ENCODE measurements at places on chromosomes 6 and 20. TPM values are rescaled to one million over a fixed set of nuclear protein-coding genes. Genes with fewer than 3 reads are reported as not detected.

Gene BPI
- total RNA-seq = 0.25 TPM

Gene SLX4IP
- 5.7 TPM for total RNA-seq

Gene MRPL2
- total RNA-seq = 8.4 TPM

Gene RPS6KA2
- total RNA-seq = 30.2 TPM

Gene WFDC10A
- total RNA-seq = not detected

Gene PLN
- 0.74 TPM for total RNA-seq

Gene SRMS
- total RNA-seq = not detected

Gene TBXT
- total RNA-seq = not detected

Gene CUL7
- 12.8 TPM for total RNA-seq

Gene CGA
- total RNA-seq = not detected

Gene ARMH2
- total RNA-seq = not detected

Gene TCP11
- total RNA-seq = 0.25 TPM

Gene ATP5F1E
- 28.3 TPM for total RNA-seq

Gene RAMACL
- 1.5 TPM for total RNA-seq

Gene CTCFL
- not detected for total RNA-seq

Gene INSM1
- total RNA-seq = 13.3 TPM

Gene FRMD1
- total RNA-seq = not detected

Gene KCNK5
- total RNA-seq = 0.25 TPM

Gene ADIG
- not detected for total RNA-seq

Gene SRSF12
- total RNA-seq = 27.5 TPM

Gene GJA10
- total RNA-seq = not detected

Gene PERP
- 1.7 TPM for total RNA-seq

Gene SULF2
- 36.4 TPM for total RNA-seq

Gene HLA-DQB1
- not detected for total RNA-seq

Gene FAM83C
- total RNA-seq = not detected

Gene MCM3
- 11.8 TPM for total RNA-seq

Gene LMBRD1
- 63.9 TPM for total RNA-seq

Gene BICRAL
- 21.6 TPM for total RNA-seq

Gene BTN1A1
- not detected for total RNA-seq

Gene TAF4
- 8.9 TPM for total RNA-seq

Gene LTB
- total RNA-seq = not detected

Gene LYRM2
- 16.7 TPM for total RNA-seq

Gene MYL9
- total RNA-seq = 0.49 TPM

Gene MCHR2
- 7.9 TPM for total RNA-seq

Gene SLC22A2
- 0.74 TPM for total RNA-seq

Gene COL9A1
- total RNA-seq = 4.7 TPM

Gene OR12D3
- total RNA-seq = not detected

Gene PROKR2
- 9.3 TPM for total RNA-seq

Gene MATN4
- not detected for total RNA-seq

Gene PLCG1
- total RNA-seq = 82.1 TPM

Gene RAET1G
- 0.25 TPM for total RNA-seq

Gene RNF217
- 11.6 TPM for total RNA-seq

Gene MUC21
- total RNA-seq = not detected

Gene DDX43
- total RNA-seq = 0.25 TPM

Gene TEAD3
- total RNA-seq = 0.74 TPM

Gene TGIF2
- total RNA-seq = 4.2 TPM

Gene DEFB113
- total RNA-seq = not detected

Gene OPRM1
- 0.98 TPM for total RNA-seq

Gene LKAAEAR1
- 0.74 TPM for total RNA-seq

Gene SYCP2L
- 7.1 TPM for total RNA-seq

Gene EDN3
- total RNA-seq = 2.2 TPM

Gene RIPPLY2
- 8.1 TPM for total RNA-seq

Gene TDRD6
- 0.74 TPM for total RNA-seq

Gene PRPH2
- total RNA-seq = 3.4 TPM

Gene NR2E1
- total RNA-seq = 10.8 TPM

Gene DSP
- 9.3 TPM for total RNA-seq
